Naive B cell (primary cell): ENCODE measurements at places on chromosomes 7 and 10.

GRCh38 chr7:151330661-151331060 lies 11.0 kb upstream of the NUB1 start:
- DNase-seq: no peak

DNA sequence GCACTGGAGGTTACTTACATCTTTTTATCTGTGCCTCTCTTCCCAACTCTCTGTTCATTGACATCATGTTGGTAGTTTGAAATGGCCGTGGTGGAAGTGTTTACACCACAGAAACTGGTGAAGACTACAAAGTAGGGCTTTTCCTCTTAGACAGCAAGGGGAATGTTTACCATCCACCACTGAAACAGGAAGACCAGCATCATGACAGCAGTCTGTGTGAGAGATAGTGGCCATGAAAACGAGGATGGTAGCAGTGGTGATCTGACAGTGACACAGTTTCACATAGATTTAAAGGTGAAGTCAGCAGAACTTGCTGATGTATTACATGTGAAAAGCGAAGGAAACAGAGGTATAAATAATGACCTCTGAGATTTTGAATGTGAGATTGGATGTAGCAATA lies 115.7 kb downstream of the CCDC71L start:
- no peak for DNase-seq

GRCh38 chr10:34698979-34699378 lies 116.1 kb downstream of the PARD3 start:
- DNase-seq: no peak

DNA sequence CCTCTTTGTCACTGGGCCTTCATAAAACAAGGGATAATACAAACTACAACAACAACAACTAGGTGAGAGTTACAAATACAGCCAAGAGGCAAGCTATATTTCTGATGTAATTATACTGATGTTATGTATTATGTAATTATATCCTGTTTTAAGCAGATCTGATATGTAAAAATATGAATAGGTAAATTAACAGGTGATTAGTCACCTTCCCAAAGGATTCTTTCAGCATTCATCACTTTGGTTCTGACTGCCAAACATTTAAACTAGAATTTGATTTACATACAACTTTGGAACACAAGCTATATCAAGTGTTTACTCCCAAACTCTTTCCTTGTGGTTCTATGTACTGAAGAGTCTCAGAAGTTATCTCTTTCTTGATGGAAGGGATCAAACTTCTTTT lies 53.7 kb downstream of the BEND7 start:
- no peak for DNase-seq

- no peak for DNase-seq
Observed at GRCh38 chr7:148723846-148724245, 25.1 kb downstream of the CUL1 start.
